ENCODE measurements at places on chromosomes 2 and 18.

- no peak for DNase-seq
Measured at GRCh38 chr2:175576270-175576669, 394.8 kb upstream of the ATP5MC3 start.

GRCh38 chr18:32139835-32140283 lies 48.2 kb downstream of the RNF138 start:
- DNase-seq = no peak

DNA sequence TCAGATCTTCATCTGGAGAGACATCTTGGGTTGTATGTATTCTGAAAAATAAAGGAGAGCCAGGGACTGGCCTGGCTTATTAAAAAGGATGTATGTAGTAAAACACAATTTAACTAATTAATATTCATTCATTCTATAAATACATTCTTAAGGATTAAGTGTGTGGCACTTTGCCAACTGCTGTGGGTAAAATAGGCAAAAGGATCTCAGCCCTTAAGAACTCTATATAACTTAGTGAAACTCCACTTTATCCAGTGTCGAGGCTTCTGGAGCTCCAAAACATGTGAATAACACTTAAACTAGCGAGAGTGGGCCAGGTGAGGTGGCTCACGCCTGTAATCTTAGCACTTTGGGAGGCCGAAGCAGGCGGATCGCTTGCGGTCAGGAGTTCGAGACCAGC lies 7.7 kb upstream of the STK39 start:
- DNase-seq = no peak

DNA sequence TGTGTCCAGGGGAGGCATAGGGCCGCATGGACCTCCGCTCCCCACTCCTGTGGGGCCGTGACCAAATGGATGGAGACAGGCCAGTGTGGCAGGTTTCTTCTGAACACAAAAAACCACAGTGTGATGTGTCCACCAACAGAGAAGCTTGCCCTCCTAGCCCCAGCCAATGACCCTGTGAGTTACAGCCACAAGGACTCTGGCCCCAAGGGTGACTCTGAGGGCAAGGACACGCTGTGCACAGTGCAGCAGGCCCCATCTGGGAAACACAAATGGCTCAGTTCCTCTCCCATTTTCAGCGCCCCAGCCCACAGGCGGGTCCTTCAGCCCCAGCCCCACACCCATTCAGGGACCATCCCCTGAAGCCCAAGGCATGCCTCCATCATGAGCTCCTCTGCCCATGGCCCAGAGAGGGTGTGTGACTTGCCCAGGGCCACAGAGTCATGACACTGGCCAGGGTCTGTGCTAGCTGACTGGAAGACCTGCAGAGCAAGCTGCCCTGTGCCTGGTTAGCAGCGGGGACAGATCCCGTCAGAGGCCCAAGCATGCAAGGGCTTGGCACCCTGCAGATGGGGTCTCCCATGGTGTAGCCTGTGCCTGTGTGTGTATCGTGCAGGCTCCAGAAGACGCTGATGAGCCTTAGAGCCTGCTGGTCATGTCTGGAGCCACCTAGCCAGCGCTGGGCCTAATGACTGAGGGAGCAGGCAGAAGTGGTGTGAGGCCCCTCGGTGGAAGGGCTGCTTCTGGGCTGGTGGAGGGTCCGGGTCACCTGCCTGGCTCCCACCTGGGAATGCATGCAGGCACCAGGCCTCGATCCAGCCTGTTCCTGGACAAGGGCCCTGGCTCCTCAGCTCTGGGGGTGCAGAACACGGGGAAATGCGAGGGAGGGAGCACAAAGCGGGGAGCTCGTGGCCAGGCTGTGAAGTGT lies 47.7 kb downstream of the HS6ST1 start:
- no peak for DNase-seq

DNA sequence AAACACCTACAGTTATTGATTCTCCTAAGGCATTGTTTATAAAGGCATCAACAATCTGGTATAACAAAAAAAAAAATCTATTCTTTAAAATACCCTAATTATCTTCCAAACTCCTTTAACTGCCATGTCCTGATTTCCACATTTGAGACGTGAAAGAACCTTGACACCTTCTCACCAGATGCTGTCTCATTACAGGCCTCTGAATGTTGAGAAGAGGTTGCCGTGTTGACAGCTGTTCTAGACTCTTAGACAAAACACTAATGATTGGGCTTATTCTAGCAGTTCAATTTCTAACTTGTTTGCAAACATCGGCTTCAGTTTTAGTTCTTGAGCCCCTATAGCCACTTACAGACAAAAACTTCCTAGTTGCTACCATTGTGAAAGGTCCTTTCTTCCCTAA lies 988.8 kb downstream of the LRP1B start:
- no peak for DNase-seq

GRCh38 chr18:3391704-3392466 lies 58.1 kb upstream of the TGIF1 start:
- DNase-seq = no peak

Measured in CD4-positive, alpha-beta T cell treated with Interleukin-4 for 4 hours (primary cell).